ENCODE measurements at places on chromosomes 16 and 17. TPM values are rescaled to one million over a fixed set of nuclear protein-coding genes. Genes with fewer than 3 reads are reported as not detected.

DNA sequence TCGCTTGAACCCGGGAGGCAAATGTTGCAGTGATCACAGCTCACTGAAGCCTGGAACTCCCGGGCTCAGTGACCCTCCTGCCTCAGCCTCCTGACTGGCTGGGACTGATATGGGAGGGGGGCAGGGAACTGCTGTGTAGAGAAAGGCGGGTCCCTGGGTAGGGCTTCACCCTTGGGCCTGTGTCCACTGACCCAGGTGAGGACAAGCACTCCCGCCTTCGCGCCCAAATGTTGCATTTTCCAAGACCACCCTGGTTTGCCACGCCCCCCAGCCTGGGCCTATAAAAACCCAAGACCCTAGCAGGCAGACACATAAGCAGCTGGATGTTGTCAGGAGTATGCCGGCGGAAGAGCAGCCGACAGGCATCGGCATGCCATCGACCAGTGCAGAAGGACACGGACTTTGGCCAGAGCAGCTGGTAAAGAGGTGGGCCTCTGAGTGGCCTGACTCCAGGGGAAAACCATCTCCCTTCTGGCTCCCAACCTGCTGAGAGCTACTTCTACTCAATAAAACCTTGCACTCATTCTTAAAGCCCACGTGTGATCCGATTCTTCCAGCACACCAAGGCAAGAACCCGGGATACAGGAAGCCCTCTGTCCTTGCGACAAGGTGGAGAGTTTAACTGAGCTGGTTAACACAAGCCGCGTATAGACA is 19.1 kb downstream of the SMYD4 start:
- H3K36me3 ChIP-seq: peaks cover 3% of the 10 kb centered on the region
- H3K27ac ChIP-seq: no peak overlapping the region
- H3K4me1 ChIP-seq: no peaks in the 10 kb centered on the region
- H3K27me3 ChIP-seq: no peaks in the 10 kb centered on the region
- no peak for DNase-seq
- no peak overlapping the region for H3K4me3 ChIP-seq

- no peak overlapping the region for H3K27ac ChIP-seq
- H3K4me1 ChIP-seq: no peaks in the 10 kb centered on the region
- no peaks in the 10 kb centered on the region for H3K36me3 ChIP-seq
- H3K27me3 ChIP-seq: no peaks in the 10 kb centered on the region
Observed at GRCh38 chr17:73719588-73720071, 75.4 kb upstream of the SDK2 start.

DNA sequence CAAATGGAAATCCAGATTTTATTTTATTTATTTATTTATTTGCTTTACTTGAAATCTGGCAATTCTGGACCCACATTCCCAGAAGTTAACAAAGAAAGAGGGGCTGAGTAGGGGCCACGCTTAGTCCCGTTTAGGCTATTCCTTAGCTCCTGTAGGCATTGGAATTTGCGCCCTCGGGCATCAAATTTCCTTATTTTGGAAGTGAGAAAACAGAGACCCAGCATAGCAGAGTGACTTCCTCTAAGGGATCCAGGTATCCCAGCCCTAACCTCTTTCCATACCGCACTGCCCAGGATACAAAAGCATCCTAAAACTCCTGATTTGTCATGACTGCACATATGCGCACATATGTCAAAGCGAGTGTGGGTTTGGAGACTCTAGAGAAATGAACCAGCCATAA is 19.0 kb upstream of the SMG1 start:
- DNase-seq: no peak
- no peak overlapping the region for H3K4me3 ChIP-seq
- H3K27ac ChIP-seq: peak overlapping the region; percentile 10
- H3K4me1 ChIP-seq: no peaks in the 10 kb centered on the region
- H3K36me3 ChIP-seq: no peaks in the 10 kb centered on the region
- no peaks in the 10 kb centered on the region for H3K27me3 ChIP-seq

DNA sequence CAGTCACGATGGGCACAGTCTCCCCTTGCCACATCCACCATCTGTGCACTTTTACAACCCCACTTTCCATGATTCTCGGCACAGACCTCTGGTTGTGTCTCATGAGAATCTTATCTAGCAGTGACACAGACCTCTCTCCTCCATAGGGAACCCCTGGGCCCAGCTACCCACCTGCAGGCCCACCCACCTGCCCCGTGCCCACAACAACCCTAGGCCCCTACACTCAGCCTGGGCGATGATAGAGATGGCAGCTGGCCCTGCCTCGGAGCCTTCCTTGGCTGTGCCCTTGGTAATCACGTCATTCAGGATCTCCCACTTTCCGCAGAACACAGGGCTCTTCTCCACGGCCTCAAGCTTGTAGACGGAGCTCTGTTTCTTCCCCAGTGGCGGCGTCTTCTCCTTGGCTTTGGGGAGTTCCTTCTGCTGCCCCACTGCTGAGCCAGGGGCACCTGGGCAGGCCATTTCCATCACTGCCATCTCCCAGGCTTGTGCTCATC is 26.5 kb downstream of the MAP3K14 start:
- DNase-seq: no peak
- H3K36me3 ChIP-seq: peaks cover 13% of the 10 kb centered on the region
- peaks cover 25% of the 10 kb centered on the region for H3K4me1 ChIP-seq
- no peaks in the 10 kb centered on the region for H3K27me3 ChIP-seq
- no peak overlapping the region for H3K4me3 ChIP-seq
- H3K27ac ChIP-seq: peak overlapping the region; percentile 43

DNA sequence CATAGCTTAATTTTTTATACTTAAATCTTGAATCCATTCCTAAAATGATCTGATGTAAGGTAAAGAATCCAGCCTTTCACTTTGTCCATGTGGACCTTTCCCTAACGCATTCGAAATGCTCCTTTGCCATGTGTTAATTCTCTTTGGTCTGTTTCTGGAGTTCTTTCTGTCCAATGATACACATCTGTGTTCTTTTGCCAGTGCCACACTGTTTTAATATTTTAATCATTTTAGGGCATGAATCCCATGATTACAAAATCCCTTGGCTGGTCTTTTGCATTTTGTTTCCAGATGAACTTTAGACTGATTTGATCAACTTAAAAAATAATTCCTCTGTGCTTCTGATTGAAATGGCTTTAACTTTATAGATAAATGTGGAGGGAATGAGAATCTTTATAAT is 74.1 kb downstream of the NTN1 start:
- H3K27me3 ChIP-seq: no peaks in the 10 kb centered on the region
- H3K27ac ChIP-seq: no peak overlapping the region
- no peaks in the 10 kb centered on the region for H3K36me3 ChIP-seq
- no peak overlapping the region for H3K4me3 ChIP-seq
- DNase-seq: no peak
- no peaks in the 10 kb centered on the region for H3K4me1 ChIP-seq

DNA sequence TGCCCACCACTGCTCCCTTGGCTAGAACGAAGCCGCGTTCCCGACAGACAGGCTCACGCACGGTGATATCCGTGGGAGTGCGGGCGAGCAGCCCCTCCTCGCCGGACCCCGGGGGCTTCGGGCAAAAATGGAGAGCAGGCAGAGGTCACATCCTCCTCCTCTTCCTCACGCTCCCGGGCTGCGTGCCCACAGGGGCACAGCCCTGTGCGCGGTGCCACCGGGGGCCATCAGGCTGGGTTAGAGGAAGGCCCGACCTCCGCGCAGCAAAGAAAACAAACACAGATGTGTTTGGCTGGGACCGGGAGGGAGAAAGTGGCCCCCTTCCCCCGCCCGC is 519 bp upstream of the NTN1 start:
- peaks cover 47% of the 10 kb centered on the region for H3K27me3 ChIP-seq
- H3K4me1 ChIP-seq: peaks cover 7% of the 10 kb centered on the region
- peak overlapping the region; percentile 32 for H3K27ac ChIP-seq
- H3K36me3 ChIP-seq: no peaks in the 10 kb centered on the region

- peak overlapping the region; percentile 86 for H3K27ac ChIP-seq
- peak; percentile 74 for DNase-seq
- H3K4me3 ChIP-seq: peak overlapping the region; percentile 83
- H3K4me1 ChIP-seq: peaks cover 9% of the 10 kb centered on the region
- H3K36me3 ChIP-seq: peaks cover 18% of the 10 kb centered on the region
Observed at GRCh38 chr17:50396261-50397110, 837 bp downstream of the LRRC59 start.

DNA sequence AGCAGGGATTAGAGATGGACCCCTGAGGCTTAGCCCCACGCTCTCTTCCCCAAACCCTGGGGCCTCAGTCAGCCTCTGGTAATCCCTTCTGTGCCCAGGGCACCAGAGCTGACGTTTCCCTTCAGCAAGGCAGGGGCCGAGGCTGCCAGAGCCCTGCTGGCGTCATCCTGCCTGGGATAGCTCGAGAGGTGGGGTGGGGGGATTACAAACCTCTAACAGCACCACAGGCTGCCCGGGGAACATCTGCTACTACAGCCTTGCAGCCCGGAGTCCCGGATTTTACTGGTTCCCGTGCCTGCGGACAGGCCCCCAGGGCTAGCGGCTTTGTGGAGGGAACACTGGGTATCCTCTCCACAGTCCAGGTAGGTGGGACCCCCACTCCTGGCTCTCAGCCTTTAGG is at the start of gene AANAT:
Gene AANAT, plus strand, starts transcription at position 238 of the 400 bp plus-strand sequence. CDS start 1,144 bp downstream, outside the sequence.
- no peak within 1 kb of the TSS for H3K4me3 ChIP-seq
- H3K4me1 ChIP-seq: no peaks in the 10 kb centered on the region
- DNase-seq: no peak
- H3K27ac ChIP-seq: no peak within 1 kb of the TSS

GRCh38 chr16:21646091-21646490 is 6.3 kb downstream of the IGSF6 start:
- DNase-seq: no peak
- peaks cover 5% of the 10 kb centered on the region for H3K4me1 ChIP-seq
- H3K4me3 ChIP-seq: no peak overlapping the region
- peak overlapping the region; percentile 56 for H3K27ac ChIP-seq
- H3K36me3 ChIP-seq: no peaks in the 10 kb centered on the region

GRCh38 chr16:81945665-81946064 is 65.6 kb downstream of the SDR42E1 start:
- no peaks in the 10 kb centered on the region for H3K27me3 ChIP-seq
- no peaks in the 10 kb centered on the region for H3K36me3 ChIP-seq

DNA sequence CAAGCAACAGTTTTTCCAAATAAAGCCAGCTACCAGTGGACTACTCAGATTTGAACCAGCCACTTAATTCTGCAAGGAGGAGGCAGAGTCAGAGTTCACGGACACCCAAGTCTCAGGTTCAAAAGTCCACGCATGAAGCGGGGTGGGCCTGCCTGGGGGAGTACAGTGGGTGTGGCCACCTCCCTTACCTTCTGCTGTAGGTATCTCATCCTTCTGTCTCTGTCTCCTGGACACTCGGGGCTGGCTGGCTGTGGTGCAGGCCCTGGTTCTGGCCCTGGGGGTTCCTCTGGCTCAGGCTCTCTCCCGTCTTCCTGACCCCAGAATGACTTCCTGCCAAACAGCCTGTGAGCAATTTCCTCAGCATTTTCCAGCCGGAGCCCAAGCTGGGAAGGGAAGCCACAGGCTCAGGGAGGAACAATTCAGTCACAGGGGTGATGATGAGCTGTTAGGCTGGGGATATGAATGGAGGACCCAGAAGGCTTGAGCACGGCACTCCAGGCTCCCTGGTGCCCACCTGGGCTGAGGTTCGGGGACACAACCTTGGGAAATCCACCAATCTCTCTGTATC is 101.9 kb downstream of the LITAF start:
- DNase-seq: no peak
- no peak overlapping the region for H3K27ac ChIP-seq
- H3K27me3 ChIP-seq: no peaks in the 10 kb centered on the region
- no peak overlapping the region for H3K4me3 ChIP-seq

DNA sequence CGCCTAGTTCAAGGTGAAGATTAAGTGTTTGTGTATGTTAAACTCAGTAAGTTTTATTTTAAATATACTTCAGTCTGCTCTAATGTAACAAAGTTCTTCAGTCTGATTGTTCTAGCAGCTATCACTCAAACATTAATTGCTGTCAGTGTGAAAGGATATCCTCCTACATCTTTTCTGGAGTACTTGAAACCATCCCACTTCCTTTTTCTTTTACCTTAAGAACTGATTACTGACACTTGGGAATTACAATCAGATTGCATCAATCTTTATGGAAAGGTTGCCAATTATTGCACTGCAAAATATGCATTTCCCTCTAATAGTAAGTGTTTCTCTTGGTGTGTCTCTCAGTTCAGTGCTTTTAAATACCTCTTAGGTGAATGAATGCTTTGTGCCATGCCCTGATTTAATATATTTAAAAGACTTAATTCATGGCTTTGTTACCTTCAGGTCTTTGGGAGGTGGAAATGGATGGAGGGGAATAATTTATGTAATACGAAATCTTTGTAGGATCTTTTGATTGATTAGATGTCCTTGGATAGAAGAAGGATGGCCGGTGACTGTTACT is 16.6 kb downstream of the MRTFB start:
- no peak for DNase-seq
- no peaks in the 10 kb centered on the region for H3K36me3 ChIP-seq
- peaks cover 4% of the 10 kb centered on the region for H3K4me1 ChIP-seq
- no peak overlapping the region for H3K4me3 ChIP-seq
- no peaks in the 10 kb centered on the region for H3K27me3 ChIP-seq

DNA sequence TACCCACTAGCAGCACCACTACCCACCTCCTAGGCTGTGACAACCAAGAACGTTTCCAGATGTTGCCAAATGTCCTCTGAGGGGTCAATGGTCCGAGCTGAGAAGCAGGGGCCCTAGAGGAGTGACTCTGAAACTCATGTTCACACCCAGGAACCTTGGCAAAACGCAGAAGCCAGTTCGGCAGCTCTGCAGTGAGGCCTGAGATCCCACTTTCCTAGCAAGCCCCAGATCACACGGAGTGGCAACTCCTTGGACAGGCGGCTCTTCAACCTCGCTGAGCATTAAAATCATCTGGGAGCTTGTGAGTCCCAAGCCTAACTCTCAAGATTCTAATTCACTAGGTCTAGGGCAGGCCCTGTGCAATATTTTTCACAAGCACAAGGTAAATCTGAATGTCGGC is 17.3 kb downstream of the ELAC2 start:
- DNase-seq: no peak
- H3K27me3 ChIP-seq: no peaks in the 10 kb centered on the region

GRCh38 chr17:79027274-79027924 is 3.4 kb downstream of the C1QTNF1 start:
- H3K27ac ChIP-seq: no peak overlapping the region
- no peak for DNase-seq
- peaks cover 31% of the 10 kb centered on the region for H3K4me1 ChIP-seq

- peaks cover 6% of the 10 kb centered on the region for H3K27me3 ChIP-seq
- no peak overlapping the region for H3K4me3 ChIP-seq
- no peak for DNase-seq
- no peaks in the 10 kb centered on the region for H3K4me1 ChIP-seq
Observed at GRCh38 chr17:77740481-77740880, 218.0 kb upstream of the TNRC6C start.

- peak; percentile 26 for DNase-seq
- no peak overlapping the region for H3K4me3 ChIP-seq
- H3K27me3 ChIP-seq: no peaks in the 10 kb centered on the region
Observed at GRCh38 chr16:5428932-5429331, 331.3 kb upstream of the EEF2KMT start.

GRCh38 chr17:19750835-19751234 is 2.7 kb upstream of the ALDH3A1 start:
- H3K27me3 ChIP-seq: no peaks in the 10 kb centered on the region
- no peaks in the 10 kb centered on the region for H3K4me1 ChIP-seq
- H3K36me3 ChIP-seq: no peaks in the 10 kb centered on the region

GRCh38 chr16:59385959-59386358 is 651.8 kb upstream of the GOT2 start:
- no peak overlapping the region for H3K27ac ChIP-seq
- no peaks in the 10 kb centered on the region for H3K27me3 ChIP-seq
- no peaks in the 10 kb centered on the region for H3K36me3 ChIP-seq

Gene CD19
- 0.40 TPM for total RNA-seq

Gene NPTX1
- total RNA-seq: 0.10 TPM

Gene METTL23
- total RNA-seq: 21.7 TPM

Gene PGAP6
- 102 TPM for total RNA-seq

Gene MT1G
- total RNA-seq: 995 TPM

Gene NLRP1
- 7.2 TPM for total RNA-seq

Gene FAM20A
- 0.72 TPM for total RNA-seq

Gene CCL14
- total RNA-seq: 1.3 TPM

Gene SRSF2
- 300 TPM for total RNA-seq
